Kidney (tissue), 22 donors: ENCODE measurements at places on chromosomes 16 and 17.

GRCh38 chr16:2143878-2144485 lies 4.4 kb upstream of the RAB26 start:
- H3K36me3 ChIP-seq, result no peaks in the 10 kb centered on the region
- H3K4me3 ChIP-seq, result no peak overlapping the region
- no peaks in the 10 kb centered on the region for H3K27me3 ChIP-seq
- no peak overlapping the region for H3K27ac ChIP-seq

DNA sequence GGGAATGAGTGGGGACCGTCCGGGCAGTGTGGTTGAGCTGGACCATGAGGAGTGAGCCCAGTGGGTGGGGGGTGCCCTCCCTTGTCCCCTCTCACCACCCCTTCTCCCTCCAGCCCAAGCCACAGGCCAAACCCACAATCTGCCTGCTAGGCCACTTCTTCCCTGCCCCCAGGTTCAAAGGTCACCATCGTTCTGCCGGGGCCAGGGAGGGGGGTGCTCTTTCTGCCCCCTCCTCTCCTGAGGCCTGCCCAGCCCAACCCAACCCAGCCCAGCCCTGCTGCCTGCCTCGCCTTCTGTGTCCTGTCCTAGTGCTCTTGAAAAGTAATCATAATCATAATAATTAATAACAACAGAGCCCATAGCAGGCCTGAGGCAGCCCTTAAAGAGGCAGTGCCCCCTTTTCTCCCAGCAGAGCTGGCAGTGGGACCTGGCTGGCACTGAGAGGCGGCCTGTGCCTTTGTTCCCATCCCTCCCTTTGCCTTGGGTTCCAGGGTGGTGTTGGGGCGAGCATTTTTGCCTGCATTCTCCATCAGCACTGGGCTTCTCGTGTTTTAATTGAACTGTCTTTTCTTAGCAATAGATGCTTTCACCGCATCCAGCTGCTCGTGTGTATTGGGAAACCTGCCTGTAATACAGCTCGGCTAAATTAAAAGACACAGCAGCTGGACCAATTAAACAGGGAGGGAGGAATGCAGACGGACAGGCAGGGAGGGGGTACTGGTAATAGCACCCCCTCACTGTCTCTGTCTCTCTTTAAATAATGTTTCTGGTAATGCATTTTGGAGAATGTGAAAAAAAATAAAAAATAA lies 46.8 kb downstream of the SREBF1 start:
- H3K27me3 ChIP-seq, result no peaks in the 10 kb centered on the region
- DNase-seq, result no peak
- no peaks in the 10 kb centered on the region for H3K36me3 ChIP-seq
- H3K4me3 ChIP-seq, result no peak overlapping the region

DNA sequence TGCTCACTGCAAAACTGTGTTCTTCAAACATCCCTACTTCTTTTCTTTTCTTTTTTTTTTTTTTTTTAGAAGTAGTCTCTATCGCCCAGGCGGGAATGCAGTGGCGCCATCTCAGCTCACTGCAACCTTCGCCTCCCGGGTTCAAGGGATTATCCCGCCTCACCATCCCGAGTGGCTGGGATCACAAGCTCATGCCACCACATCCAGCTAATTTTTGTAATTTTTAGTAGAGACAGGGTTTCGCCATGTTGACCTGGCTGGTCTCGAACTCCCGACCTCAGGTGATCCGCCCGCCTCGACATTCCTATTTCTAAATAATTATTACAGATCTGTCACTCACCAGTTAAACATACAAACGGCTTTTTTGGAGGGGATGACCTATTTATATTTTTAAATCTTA lies 1.0 kb upstream of the RNASEK start:
- peak overlapping the region; percentile 80 for H3K4me3 ChIP-seq
- no peak for DNase-seq
- peaks cover 13% of the 10 kb centered on the region for H3K4me1 ChIP-seq
- peaks cover 6% of the 10 kb centered on the region for H3K36me3 ChIP-seq
- no peaks in the 10 kb centered on the region for H3K27me3 ChIP-seq

DNA sequence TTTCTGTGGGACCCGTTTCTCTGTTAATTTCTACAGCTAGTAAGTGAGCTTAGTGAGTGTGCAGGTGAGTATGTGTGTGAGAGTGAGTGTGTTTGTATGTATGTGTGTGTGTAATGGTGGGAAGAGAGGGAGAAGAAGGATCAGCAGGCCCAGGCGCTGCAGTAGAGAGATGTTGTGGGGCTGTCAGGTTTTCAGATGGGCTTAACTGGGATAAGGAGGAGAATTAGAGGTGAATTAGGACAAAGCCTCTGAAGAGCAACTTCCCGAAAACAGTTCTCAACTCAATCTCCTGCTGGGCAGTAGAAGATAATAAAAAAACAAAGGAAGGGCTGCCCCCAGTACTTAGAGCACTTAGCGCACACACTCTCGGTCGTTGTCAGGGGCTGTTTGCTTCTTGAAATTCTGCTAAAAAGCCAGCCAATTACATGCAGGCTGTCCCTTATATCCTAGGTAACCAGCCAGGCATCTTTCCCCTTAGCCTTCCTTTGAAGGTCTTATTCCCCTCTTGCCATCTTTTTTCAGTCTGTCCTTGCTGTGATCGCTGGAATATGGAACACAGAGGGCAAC lies 63.4 kb downstream of the CLEC16A start:
- no peak for DNase-seq
- H3K27me3 ChIP-seq, result no peaks in the 10 kb centered on the region
- no peak overlapping the region for H3K4me3 ChIP-seq
- no peaks in the 10 kb centered on the region for H3K4me1 ChIP-seq
- no peak overlapping the region for H3K27ac ChIP-seq

- H3K4me1 ChIP-seq, result no peaks in the 10 kb centered on the region
- H3K27me3 ChIP-seq, result no peaks in the 10 kb centered on the region
- H3K27ac ChIP-seq, result no peak overlapping the region
- DNase-seq, result no peak
- H3K36me3 ChIP-seq, result no peaks in the 10 kb centered on the region
These were observed 2.4 kb upstream of the SDK2 start for GRCh38 chr17:73646409-73647300.

- no peak overlapping the region for H3K27ac ChIP-seq
- H3K4me3 ChIP-seq, result no peak overlapping the region
- no peaks in the 10 kb centered on the region for H3K27me3 ChIP-seq
- H3K36me3 ChIP-seq, result no peaks in the 10 kb centered on the region
These were observed 106.4 kb downstream of the PARN start for GRCh38 chr16:14523632-14524031.

DNA sequence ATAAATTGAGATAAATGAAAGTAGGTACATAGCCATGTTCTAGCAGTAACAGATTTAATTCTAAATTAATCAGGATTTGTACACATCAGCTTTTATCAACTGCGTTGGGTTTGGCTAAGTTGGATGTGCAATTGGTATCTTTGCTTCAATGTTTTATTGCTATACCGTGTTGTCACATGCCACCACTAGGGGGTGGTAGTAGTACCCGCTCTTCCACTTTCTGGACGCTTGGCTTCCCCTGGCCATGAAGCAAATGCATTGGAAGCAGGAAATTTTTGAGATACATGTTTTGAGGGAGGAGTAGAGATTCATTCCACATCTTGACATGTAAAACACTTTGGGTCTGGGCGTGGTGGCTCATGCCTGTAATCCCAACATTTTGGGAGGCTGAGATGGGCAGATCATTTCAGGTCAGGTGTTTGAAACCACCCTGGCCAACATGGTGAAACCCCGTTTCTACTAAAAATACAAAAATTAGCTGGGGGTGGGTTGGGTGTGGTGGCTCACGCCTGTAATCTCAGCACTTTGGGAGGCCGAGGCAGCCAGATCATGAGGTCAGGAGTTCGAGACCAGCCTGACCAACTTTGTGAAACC lies 58.6 kb downstream of the EMP2 start:
- H3K36me3 ChIP-seq, result no peaks in the 10 kb centered on the region
- H3K27me3 ChIP-seq, result no peaks in the 10 kb centered on the region
- no peak overlapping the region for H3K27ac ChIP-seq
- peak; percentile 70 for DNase-seq
- no peak overlapping the region for H3K4me3 ChIP-seq

- H3K36me3 ChIP-seq, result no peaks in the 10 kb centered on the region
- no peaks in the 10 kb centered on the region for H3K27me3 ChIP-seq
- DNase-seq, result no peak
- H3K27ac ChIP-seq, result no peak overlapping the region
- H3K4me1 ChIP-seq, result no peaks in the 10 kb centered on the region
These were observed 468.0 kb downstream of the TOX3 start for GRCh38 chr16:52078716-52079655.

DNA sequence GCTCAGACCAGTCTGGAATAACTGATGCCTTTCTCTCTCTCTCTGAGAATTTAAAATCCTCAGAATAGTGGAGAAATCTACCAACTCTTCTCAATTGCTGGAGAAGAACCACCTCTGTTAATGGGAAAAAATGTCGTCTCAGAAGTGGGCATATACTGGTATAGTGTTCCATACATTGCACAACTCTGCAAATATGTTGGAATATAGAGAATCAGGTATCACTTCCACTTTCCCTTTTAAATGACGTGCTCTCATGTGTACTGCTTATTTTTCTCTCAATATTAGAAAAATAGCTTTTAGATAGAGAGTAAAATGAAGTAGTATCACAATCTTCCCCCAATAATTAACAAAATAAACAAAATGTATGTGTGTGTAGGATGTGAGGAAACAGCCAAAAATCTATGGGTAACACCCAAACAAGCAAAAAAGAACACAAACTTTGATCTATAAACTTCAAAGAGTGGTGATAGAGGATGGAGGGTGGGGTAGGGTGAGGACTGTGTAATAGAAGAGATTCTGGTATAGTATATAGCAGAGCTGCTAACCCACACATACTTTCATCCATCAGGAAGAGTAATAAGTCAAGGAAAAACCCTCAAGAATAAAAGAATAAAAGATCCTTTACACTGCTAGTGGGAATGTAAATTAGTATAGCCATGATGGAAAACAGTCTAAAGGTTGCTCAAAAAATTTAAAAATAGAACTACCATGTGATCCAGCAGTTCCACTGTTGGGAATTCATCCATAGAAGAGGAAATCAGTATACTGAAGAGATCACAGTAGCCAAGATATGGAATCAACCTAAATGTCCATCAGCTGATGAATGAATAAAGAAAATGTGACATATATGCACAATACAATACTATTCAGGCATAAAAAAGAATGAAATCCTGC lies 46.9 kb downstream of the NFATC3 start:
- no peaks in the 10 kb centered on the region for H3K36me3 ChIP-seq
- peaks cover 10% of the 10 kb centered on the region for H3K4me1 ChIP-seq
- DNase-seq, result no peak
- H3K4me3 ChIP-seq, result no peak overlapping the region
- H3K27me3 ChIP-seq, result no peaks in the 10 kb centered on the region
- no peak overlapping the region for H3K27ac ChIP-seq

DNA sequence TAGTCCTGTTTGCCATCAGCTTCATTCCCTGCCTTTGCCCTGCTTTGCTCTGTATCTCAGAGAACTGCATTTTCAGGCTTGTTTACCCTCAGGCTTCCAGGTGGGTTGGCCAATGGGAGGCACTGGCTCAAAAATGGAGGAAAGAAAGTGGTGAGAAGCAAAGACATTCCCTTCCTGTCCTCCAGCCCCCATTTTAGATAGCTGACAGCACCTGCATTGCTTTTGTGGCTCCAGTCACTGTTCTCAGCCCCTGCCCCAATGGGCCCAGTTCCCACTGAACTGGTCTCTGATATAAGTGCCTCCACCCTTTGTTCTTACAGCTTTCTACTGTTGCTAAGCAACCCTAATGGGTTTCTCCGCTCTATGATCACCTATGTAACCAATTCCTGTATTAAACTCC lies 19.4 kb upstream of the SDK2 start:
- no peak overlapping the region for H3K27ac ChIP-seq
- no peaks in the 10 kb centered on the region for H3K27me3 ChIP-seq
- no peaks in the 10 kb centered on the region for H3K4me1 ChIP-seq
- H3K4me3 ChIP-seq, result no peak overlapping the region
- no peaks in the 10 kb centered on the region for H3K36me3 ChIP-seq

- H3K36me3 ChIP-seq, result no peaks in the 10 kb centered on the region
- H3K4me3 ChIP-seq, result peak overlapping the region; percentile 50
- peaks cover 11% of the 10 kb centered on the region for H3K4me1 ChIP-seq
- DNase-seq, result peak; percentile 92
These were observed 748 bp upstream of the CMTM3 start for GRCh38 chr16:66603537-66604375.

- H3K27ac ChIP-seq, result no peak overlapping the region
- DNase-seq, result no peak
- H3K4me3 ChIP-seq, result no peak overlapping the region
- peaks cover 3% of the 10 kb centered on the region for H3K27me3 ChIP-seq
- no peaks in the 10 kb centered on the region for H3K36me3 ChIP-seq
These were observed 3.3 kb downstream of the TLCD3B start for GRCh38 chr16:30027588-30028437.

GRCh38 chr16:48505705-48506104 lies 104.3 kb downstream of the N4BP1 start:
- H3K36me3 ChIP-seq, result no peaks in the 10 kb centered on the region
- H3K4me3 ChIP-seq, result no peak overlapping the region
- no peaks in the 10 kb centered on the region for H3K27me3 ChIP-seq
- H3K4me1 ChIP-seq, result peaks cover 3% of the 10 kb centered on the region

GRCh38 chr17:48915459-48916282 lies 7.5 kb downstream of the UBE2Z start:
- peaks cover 6% of the 10 kb centered on the region for H3K36me3 ChIP-seq
- H3K4me3 ChIP-seq, result no peak overlapping the region
- no peak overlapping the region for H3K27ac ChIP-seq
- peaks cover 12% of the 10 kb centered on the region for H3K4me1 ChIP-seq
- DNase-seq, result no peak
- no peaks in the 10 kb centered on the region for H3K27me3 ChIP-seq

GRCh38 chr17:57408071-57408811 lies 151.9 kb downstream of the MSI2 start:
- DNase-seq, result peak; percentile 82
- peak overlapping the region; percentile 65 for H3K27ac ChIP-seq
- H3K4me1 ChIP-seq, result peaks cover 25% of the 10 kb centered on the region
- H3K36me3 ChIP-seq, result no peaks in the 10 kb centered on the region
- H3K27me3 ChIP-seq, result no peaks in the 10 kb centered on the region

DNA sequence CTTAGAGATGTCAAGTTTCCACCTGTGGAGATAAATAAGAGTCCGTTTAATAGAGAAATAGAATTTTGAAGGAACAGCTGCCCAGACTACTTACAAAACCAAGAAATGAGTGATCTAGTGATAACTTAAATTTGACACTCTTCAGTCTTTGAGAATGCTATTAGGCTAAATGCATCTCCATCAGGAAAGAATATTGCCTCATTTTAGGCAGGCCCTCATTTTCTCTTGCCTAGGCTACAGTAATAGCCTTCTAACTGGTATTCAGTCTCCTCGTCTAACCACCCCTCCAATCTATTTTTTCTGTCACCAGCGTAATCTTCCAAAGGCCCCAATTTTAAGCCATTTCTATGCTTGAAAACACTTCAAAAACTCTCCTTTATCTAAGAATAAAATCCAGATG lies 537.8 kb upstream of the CA10 start:
- H3K4me3 ChIP-seq, result no peak overlapping the region
- H3K4me1 ChIP-seq, result no peaks in the 10 kb centered on the region
- no peaks in the 10 kb centered on the region for H3K36me3 ChIP-seq
- H3K27ac ChIP-seq, result no peak overlapping the region
- no peaks in the 10 kb centered on the region for H3K27me3 ChIP-seq
- DNase-seq, result no peak

DNA sequence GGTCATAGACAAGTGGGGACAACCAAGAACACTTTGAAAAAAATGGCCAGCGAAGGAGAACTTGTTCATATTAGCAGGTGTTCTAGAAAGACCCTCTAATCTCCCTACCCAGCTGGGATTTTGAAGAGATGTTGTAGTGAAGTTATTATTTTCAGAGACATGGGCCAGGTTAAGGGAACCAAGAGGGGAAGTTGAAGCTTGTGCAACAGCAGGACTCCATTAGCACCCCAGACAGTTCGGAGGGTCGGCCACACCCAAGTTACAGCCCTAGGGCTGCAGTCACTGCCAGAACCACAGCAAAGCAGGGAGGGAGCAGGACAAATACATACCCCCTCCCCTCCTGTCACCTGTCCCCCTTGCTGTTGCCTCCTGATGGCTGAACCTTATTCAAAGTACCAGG lies 42.3 kb downstream of the WSB1 start:
- DNase-seq, result no peak
- no peak overlapping the region for H3K27ac ChIP-seq
- no peak overlapping the region for H3K4me3 ChIP-seq
- H3K4me1 ChIP-seq, result peaks cover 3% of the 10 kb centered on the region
- no peaks in the 10 kb centered on the region for H3K36me3 ChIP-seq
